IPS DF 19.7 (cell line): ENCODE measurements at places on chromosomes 6 and 20.

GRCh38 chr20:53122853-53123252, 150.7 kb downstream of the TSHZ2 start:
- DNase-seq, result no peak

- DNase-seq, result no peak
Observed at GRCh38 chr6:4599924-4600323, 176.3 kb upstream of the CDYL start.

- no peak for DNase-seq
Observed at GRCh38 chr20:50270569-50270968, 79.9 kb downstream of the CEBPB start.

- DNase-seq, result no peak
Observed at GRCh38 chr6:7198833-7199800, 91.4 kb downstream of the RREB1 start.

DNA sequence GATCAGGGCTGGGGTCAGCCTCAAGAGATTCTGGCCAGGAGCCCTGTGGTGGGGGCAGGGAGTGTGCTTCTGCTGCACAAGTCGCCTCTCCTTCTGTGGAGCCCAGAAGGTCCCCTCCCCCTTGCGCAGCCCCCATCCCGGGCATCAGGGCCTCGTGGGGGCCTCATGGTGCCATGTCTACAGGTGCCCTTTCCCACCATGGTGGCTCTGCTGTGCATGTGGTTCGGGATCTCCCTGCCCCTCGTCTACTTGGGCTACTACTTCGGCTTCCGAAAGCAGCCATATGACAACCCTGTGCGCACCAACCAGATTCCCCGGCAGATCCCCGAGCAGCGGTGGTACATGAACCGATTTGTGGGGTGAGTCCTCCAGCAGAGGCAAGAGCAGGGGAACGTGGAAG, 48.1 kb downstream of the TM9SF4 start:
- no peak for DNase-seq

GRCh38 chr20:51204794-51205193, 181.9 kb upstream of the KCNG1 start:
- DNase-seq, result no peak

GRCh38 chr20:35947489-35947888, 6.8 kb downstream of the SCAND1 start:
- DNase-seq, result no peak

GRCh38 chr6:30896541-30896940, 11.5 kb upstream of the GTF2H4 start:
- DNase-seq, result no peak

DNA sequence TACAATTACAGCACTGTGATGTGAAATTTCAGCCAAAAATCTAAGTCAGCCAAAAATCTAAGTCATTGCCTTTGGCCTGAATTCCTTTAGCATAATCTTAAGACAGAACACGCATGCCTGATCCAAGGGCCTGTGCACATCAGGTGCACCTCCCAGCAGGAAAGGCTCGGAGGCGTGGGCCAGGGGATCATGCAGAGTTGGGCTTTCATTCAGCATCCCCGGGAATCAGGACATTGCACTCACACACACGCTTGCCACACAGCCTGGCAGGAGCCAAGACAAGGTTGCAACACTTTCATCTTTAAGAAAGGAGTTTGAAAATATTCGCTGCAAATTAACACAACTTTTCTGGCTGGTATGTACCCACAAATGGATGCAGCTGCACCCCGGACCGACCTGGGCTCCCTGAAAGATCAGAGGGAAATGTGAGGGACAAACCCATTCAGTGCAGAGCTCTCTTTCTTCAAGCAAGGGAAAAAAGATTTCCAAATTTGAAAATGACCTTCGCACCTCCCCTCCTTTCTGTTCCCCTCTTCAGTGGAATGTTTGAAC, 48.8 kb downstream of the ERMARD start:
- no peak for DNase-seq
